ENCODE measurements at places on chromosomes 1 and 21. TPM values are rescaled to one million over a fixed set of nuclear protein-coding genes. Genes with fewer than 3 reads are reported as not detected.

The APOBEC4 gene
- 5.0 TPM for total RNA-seq

The SPRR1A gene
- total RNA-seq, result not detected

- no peaks in the 10 kb centered on the region for H3K36me3 ChIP-seq
- DNase-seq, result peak; percentile 86
- H3K4me1 ChIP-seq, result peaks cover 7% of the 10 kb centered on the region
- no peak overlapping the region for H3K27ac ChIP-seq
- no peaks in the 10 kb centered on the region for H3K27me3 ChIP-seq
Observed at GRCh38 chr1:94045465-94046056, 75.4 kb downstream of the ABCA4 start.

DNA sequence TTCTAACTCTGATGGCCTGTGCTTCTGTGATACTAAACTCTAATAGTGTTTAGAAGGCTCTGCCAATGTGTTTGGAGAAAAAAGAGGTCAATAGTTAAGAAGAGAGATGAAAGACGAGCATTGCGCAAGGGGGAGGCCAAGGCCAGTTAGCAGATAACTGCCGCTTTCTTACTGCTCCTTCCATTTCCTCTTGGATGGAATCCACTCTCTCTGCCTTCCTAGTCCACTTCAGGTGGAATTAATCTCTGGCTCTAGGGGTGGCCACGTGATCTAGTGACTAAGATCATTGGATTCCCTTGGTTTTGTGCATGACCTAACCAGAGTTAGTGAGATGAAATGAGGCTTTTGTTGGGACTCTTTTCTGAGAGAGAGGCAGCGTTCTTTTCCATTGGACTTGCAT is 148.3 kb downstream of the ACTL8 start:
- no peak overlapping the region for H3K27ac ChIP-seq
- no peak overlapping the region for H3K4me3 ChIP-seq
- DNase-seq, result no peak
- H3K4me1 ChIP-seq, result no peaks in the 10 kb centered on the region
- no peaks in the 10 kb centered on the region for H3K27me3 ChIP-seq
- H3K36me3 ChIP-seq, result no peaks in the 10 kb centered on the region

The SLC6A17 gene
- 5.3 TPM for total RNA-seq

- no peaks in the 10 kb centered on the region for H3K36me3 ChIP-seq
- no peaks in the 10 kb centered on the region for H3K4me1 ChIP-seq
- DNase-seq, result no peak
Observed at GRCh38 chr1:91065337-91065736, 43.5 kb upstream of the ZNF644 start.

DNA sequence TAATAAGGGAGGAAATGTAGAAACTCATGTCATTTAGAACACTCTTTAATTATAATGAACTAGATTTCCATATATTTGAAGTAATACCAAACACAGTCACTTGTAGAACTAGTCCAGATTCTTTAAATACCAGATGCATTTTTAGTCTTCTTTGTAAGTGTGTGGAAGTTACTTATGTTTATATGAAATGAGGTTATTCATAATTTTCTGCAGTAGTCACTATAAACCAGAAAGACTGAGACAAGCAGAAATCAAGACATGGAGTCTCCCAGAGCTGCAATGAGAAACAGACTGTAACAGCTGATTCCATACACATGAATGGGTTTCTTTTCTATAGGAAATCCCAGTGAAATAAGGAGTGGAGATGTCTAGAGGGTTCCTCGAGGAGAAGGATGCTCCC is 216.6 kb upstream of the ZP4 start:
- H3K4me1 ChIP-seq, result no peaks in the 10 kb centered on the region
- H3K27me3 ChIP-seq, result no peaks in the 10 kb centered on the region
- H3K36me3 ChIP-seq, result no peaks in the 10 kb centered on the region
- H3K4me3 ChIP-seq, result no peak overlapping the region
- H3K27ac ChIP-seq, result no peak overlapping the region
- DNase-seq, result no peak

DNA sequence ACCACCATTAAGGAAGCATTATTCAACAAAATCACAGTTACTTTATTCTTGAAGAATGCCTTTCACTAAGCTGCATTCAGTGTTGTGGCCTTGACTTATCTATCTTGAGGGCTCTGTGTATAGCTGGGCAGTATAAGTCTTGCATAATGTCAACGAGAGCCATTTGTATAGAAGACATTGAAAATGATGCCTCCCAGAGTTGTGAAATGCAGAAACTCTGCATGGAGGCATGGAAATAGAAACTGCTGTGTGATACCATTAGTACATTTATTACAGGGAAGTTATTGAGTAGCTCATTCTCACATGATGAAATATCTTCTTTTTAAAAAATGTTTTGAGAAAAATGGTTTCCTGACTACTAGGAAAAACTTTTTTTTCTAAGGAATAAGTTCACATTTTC is 111.4 kb upstream of the SNX7 start:
- peaks cover 5% of the 10 kb centered on the region for H3K4me1 ChIP-seq
- H3K27me3 ChIP-seq, result no peaks in the 10 kb centered on the region
- H3K36me3 ChIP-seq, result no peaks in the 10 kb centered on the region

DNA sequence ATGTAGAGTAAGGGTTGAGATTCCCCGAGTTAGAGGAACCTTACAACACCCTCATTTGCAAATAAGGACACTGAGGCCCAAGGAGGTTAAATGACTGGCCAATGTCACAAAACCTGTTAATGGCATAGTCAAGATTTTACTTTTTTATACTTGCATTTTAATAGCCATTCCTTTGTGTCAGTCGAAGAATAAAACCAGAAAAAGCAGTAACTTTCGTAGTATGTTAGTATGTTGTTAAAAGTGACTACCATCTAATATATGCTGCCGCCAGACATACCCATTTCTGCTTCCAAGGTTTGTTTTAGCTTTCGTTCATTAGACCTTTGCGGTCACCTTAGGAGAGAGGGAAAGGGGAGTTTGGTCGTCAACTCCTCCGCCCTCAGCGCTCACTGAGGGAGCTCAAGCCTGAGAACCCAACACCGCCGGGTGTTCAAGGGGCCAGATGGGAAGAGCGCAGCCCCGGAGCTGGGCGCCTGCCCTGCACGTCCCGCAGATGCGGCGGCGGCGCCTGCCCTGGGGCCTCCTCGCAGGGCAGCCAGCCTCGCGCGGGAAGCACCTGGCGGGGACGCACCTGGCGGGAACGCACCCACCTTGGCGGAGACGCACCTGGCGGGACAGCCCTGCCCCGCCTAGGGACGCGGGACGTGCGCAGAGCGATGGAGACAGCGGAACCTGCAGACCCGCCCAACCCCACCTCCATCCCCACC is 466 bp downstream of the VPS26C start:
- H3K4me3 ChIP-seq, result peak overlapping the region; percentile 88
- H3K4me1 ChIP-seq, result peaks cover 12% of the 10 kb centered on the region
- DNase-seq, result no peak

DNA sequence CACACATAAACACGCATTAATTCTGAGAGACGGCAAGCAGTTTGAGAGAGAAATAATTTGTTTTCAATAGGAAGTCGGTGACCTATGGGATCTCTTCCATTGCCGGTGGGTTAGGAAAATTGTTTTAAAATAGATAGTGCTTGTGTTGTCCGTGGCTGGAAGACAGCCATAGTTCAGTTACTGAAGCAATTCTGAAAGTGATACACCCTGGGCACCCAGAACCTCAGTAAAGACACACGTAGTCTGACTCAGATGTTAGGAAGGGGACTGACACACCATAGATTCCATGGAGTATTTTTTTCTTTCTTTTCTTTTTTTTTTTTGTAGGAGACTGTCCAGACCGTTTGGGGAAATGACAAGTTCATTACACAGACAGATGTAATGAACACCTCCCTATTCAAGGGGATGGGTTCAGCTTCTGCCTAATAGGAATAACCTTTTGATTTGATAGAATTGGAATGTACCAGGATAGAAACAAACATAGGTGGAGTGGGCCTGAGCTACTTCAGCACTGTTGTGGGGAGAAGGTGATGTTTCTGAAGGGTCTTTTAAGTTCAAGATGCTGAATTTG is 1.6 kb downstream of the C1orf21 start:
- peak overlapping the region; percentile 97 for H3K4me3 ChIP-seq
- H3K36me3 ChIP-seq, result no peaks in the 10 kb centered on the region
- H3K4me1 ChIP-seq, result peaks cover 12% of the 10 kb centered on the region
- peak; percentile 37 for DNase-seq

The TENT5C gene
- total RNA-seq, result 38.4 TPM

The F3 gene
- 111 TPM for total RNA-seq

- no peak overlapping the region for H3K4me3 ChIP-seq
- DNase-seq, result no peak
- no peak overlapping the region for H3K27ac ChIP-seq
- no peaks in the 10 kb centered on the region for H3K4me1 ChIP-seq
Observed at GRCh38 chr1:37948841-37949240, 2.0 kb upstream of the INPP5B start.

GRCh38 chr1:211737115-211738035 is 62.0 kb upstream of the NEK2 start:
- H3K4me3 ChIP-seq, result no peak overlapping the region
- H3K27me3 ChIP-seq, result no peaks in the 10 kb centered on the region
- H3K4me1 ChIP-seq, result peaks cover 35% of the 10 kb centered on the region
- peak overlapping the region; percentile 82 for H3K27ac ChIP-seq
- no peak for DNase-seq

The ATF6 gene
- total RNA-seq, result 38.2 TPM

GRCh38 chr1:886760-887159 is 37.0 kb upstream of the SAMD11 start:
- no peak overlapping the region for H3K4me3 ChIP-seq
- H3K36me3 ChIP-seq, result no peaks in the 10 kb centered on the region
- no peaks in the 10 kb centered on the region for H3K27me3 ChIP-seq
- H3K4me1 ChIP-seq, result no peaks in the 10 kb centered on the region
- DNase-seq, result no peak

The CD247 gene
- 1.1 TPM for total RNA-seq

GRCh38 chr21:44426663-44427191 is 28.6 kb upstream of the LRRC3 start:
- no peak for DNase-seq
- H3K4me3 ChIP-seq, result no peak overlapping the region
- H3K27me3 ChIP-seq, result no peaks in the 10 kb centered on the region
- H3K4me1 ChIP-seq, result no peaks in the 10 kb centered on the region

The MCL1 gene
- total RNA-seq, result 111 TPM

DNA sequence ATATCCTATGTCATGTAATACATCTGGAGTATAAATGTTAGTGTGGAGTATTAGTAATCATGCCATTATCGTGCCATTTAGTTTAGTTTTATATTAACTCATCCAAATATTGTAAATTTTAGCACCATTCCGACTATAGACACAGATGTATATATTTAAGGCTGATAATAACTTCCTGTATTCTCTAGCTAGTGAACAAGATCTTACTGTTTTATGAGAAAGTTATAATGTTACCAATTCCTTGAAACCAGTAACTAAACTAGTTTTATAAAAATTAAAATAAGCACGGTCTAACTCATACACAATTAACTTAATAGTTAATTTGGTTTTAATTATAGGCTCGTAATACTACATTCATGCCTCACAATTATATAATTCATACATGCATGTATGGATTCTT is 808.6 kb downstream of the USP25 start:
- no peaks in the 10 kb centered on the region for H3K27me3 ChIP-seq
- H3K27ac ChIP-seq, result peak overlapping the region; percentile 92
- H3K4me3 ChIP-seq, result no peak overlapping the region
- DNase-seq, result no peak
- H3K36me3 ChIP-seq, result no peaks in the 10 kb centered on the region

GRCh38 chr1:203405703-203406438 is 54.9 kb upstream of the FMOD start:
- DNase-seq, result peak; percentile 51
- H3K27me3 ChIP-seq, result no peaks in the 10 kb centered on the region
- no peak overlapping the region for H3K4me3 ChIP-seq
- H3K36me3 ChIP-seq, result no peaks in the 10 kb centered on the region
- H3K27ac ChIP-seq, result peak overlapping the region; percentile 76
- H3K4me1 ChIP-seq, result peaks cover 44% of the 10 kb centered on the region

The TRIM58 gene
- 5.7 TPM for total RNA-seq

The ZNF683 gene
- 22.9 TPM for total RNA-seq

The C1orf167 gene
- total RNA-seq, result 34.5 TPM

The RGSL1 gene
- total RNA-seq, result 25.9 TPM

The TMEM200B gene
- total RNA-seq, result 40.3 TPM

DNA sequence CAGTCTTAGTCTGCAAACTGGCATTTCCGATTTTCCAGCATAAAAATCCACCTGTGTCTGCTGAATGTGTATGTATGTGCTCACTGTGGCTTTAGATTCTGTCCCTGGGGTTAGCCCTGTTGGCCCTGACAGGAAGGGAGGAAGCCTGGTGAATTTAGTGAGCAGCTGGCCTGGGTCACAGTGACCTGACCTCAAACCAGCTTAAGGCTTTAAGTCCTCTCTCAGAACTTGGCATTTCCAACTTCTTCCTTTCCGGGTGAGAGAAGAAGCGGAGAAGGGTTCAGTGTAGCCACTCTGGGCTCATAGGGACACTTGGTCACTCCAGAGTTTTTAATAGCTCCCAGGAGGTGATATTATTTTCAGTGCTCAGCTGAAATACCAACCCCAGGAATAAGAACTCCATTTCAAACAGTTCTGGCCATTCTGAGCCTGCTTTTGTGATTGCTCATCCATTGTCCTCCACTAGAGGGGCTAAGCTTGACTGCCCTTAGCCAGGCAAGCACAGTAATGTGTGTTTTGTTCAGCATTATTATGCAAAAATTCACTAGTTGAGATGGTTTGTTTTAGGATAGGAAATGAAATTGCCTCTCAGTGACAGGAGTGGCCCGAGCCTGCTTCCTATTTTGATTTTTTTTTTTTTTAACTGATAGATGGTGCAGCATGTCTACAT is 2.5 kb upstream of the OLFML3 start:
- no peak overlapping the region for H3K27ac ChIP-seq
- H3K36me3 ChIP-seq, result no peaks in the 10 kb centered on the region
- H3K4me3 ChIP-seq, result no peak overlapping the region
- peak; percentile 23 for DNase-seq

GRCh38 chr1:213260311-213261075 is 209.5 kb downstream of the RPS6KC1 start:
- H3K4me3 ChIP-seq, result no peak overlapping the region
- H3K27me3 ChIP-seq, result no peaks in the 10 kb centered on the region
- H3K36me3 ChIP-seq, result no peaks in the 10 kb centered on the region

The ABCA4 gene
- total RNA-seq, result 1.6 TPM

The CFHR1 gene
- total RNA-seq, result not detected

The FAM43B gene
- total RNA-seq, result 1.1 TPM

DNA sequence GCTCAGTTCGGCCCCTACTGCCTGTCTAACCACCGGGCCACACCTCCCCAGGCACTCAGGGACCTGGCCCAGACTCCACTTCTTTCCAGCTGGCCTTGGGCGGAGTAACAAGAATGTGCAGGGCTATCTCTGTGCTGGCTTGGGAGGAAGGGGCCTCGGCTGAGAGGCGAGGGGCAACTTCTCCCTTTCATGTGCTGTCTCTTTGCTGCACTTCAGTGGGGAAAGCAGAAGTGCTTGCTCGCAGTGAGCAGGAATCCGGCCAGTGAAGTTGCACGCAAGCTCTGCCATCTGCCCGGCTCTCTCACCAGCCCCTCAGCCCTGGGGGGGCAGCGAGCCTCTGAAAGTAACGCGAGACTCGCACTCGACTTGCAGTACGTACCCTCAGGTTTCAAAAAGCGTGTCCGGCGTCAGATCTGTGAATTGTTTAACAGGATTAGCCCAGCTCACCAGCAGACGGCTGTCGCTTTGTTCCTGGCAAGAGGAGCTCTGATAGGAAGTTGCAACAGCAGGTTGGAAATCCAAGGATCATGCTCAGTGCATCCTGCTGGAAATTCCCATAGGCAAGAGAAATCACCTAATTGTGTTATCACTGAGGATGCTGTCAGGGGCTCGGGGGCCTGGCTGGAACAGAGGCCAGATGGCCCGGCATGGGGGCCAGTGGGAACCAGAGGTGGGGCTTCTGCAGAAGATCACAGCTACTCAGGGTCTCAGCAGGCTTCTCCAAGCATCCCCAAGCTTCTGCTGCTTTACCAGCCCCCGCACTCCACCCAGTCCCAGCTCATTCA is 221.1 kb downstream of the NPHP4 start:
- DNase-seq, result peak; percentile 74
- peaks cover 36% of the 10 kb centered on the region for H3K4me1 ChIP-seq
- peak overlapping the region; percentile 16 for H3K27ac ChIP-seq
- H3K27me3 ChIP-seq, result no peaks in the 10 kb centered on the region

Measured in testis (tissue), 5 donors.